Activated CD4-positive, alpha-beta memory T cell treated with anti-CD3 and anti-CD28 coated beads for 36 hours (primary cell): ENCODE measurements at places on chromosomes 3 and 15. TPM values are rescaled to one million over a fixed set of nuclear protein-coding genes. Genes with fewer than 3 reads are reported as not detected.

GRCh38 chr3:76352511-76353284 is 567.3 kb upstream of the ZNF717 start:
- DNase-seq: no peak

- no peak for DNase-seq
Observed at GRCh38 chr3:170739410-170739809, 130.6 kb downstream of the RPL22L1 start.

- DNase-seq: no peak
Observed at GRCh38 chr15:28948036-28948435, 62.3 kb downstream of the APBA2 start.

- no peak for DNase-seq
Observed at GRCh38 chr3:131903988-131904415, 130.8 kb downstream of the CPNE4 start.

DNA sequence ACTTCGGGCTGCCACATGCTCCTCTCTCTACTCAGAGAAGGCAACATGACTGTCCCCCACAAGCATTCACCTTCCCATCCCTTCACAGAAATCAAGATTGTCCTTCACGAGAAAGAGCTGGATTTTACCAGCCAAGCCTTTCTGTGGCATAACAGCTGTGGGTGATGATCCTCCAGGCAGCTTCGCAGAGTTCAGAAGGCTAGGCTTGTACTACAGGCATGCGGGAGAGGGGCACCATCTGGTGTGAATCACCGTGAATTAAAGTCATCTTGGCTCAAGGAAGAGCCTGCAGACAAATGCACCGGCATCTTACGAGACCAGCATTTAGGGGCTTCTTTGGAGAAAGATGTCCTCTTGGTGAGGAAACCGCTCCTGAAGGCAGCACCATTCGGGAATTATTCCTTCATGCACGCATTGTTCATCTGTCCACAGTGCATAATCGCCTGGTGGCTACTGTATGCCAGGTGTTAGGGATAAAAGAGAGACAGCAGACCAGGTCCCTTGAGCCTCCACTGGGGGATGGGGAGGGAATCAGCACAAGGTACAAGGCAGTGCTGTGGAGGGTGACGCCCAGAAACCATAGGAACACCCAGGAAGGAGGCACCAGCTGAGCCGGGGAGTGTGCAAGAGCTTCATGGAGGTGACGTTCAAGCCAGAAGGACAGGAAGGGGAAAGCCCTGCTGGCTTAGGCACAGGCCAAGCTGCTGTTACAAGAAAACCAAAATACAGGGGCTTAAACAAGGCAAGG is 108.6 kb downstream of the TMEM266 start:
- no peak for DNase-seq

DNA sequence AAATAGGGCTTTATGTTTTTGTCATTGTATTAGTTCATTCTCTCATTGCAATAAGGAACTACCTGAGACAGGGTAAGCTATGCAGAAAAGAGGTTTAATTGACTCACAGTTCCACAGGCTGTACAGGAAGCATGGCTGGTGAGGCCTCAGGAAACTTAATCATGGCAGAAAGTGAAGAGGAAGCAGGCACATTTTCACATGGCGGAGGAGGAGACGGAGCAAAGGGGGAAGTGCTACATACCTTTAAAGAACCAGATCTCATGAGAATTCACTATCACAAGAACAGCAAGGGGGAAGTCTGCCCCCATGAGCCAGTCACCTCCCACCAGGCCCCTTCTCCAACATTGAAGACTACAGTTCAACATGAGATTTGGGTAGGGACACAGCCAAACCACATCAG is 25.6 kb downstream of the CEP63 start:
- DNase-seq: no peak

GRCh38 chr3:89395996-89396395 is 288.6 kb downstream of the EPHA3 start:
- no peak for DNase-seq

DNA sequence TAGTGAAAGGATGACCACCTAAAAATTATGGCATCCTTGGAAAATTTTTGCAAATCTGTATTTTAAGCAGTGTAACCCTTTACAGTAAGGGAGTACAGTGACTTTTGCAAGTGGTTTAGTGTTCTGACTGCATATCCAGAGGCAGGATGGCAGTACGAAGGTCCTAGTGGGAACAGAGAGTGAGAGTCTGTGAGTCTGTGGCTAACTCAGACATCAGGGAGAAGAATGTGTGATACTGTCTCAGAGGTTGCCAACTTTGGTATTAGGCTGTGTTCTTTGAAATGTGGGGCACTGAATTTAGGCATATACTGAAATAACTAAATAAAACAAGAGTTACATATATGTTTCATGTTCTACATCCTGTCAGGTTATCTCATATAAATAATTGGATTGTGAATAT is 25.7 kb downstream of the PRKCI start:
- no peak for DNase-seq

GRCh38 chr3:93988283-93988682 is 8.3 kb downstream of the ARL13B start:
- DNase-seq: no peak

GRCh38 chr3:39025222-39025970 is 26.3 kb downstream of the SCN11A start:
- no peak for DNase-seq

DNA sequence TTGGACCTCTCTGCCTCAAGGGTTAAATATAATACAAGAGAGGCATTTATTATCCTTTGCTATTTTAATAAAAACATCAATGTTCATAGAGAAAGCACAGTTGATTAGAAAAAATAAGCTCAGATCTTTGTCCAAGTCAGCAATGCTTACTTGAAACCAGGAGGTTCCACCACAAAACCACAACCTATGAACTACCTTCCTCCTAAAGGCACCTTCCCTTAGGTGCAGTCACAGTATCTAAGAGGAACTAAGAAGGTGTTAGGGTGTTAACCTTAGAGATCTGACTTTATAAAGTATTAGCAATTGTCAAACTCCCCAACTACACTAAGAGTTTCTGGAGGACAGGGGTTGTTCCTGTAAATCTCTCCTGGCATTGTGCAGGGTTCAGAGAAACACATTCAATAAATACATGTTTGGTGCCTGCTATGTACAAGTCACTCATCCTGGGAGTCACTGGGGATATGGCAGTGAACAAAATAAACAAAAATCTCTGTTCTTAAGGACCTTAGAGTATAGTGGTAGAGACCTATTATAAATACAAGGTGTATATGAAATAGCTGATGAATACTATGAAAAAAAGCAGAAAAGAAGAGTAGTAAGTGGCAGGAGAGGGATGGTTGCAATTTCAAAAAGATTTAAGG is 208.6 kb downstream of the NFKBIZ start:
- no peak for DNase-seq

- no peak for DNase-seq
Observed at GRCh38 chr3:166685246-166685645, 694.9 kb downstream of the ZBBX start.

- no peak for DNase-seq
Observed at GRCh38 chr3:30578479-30578878, 27.9 kb upstream of the TGFBR2 start.

GRCh38 chr15:31342381-31342780 is 15.7 kb downstream of the KLF13 start:
- DNase-seq: no peak

DNA sequence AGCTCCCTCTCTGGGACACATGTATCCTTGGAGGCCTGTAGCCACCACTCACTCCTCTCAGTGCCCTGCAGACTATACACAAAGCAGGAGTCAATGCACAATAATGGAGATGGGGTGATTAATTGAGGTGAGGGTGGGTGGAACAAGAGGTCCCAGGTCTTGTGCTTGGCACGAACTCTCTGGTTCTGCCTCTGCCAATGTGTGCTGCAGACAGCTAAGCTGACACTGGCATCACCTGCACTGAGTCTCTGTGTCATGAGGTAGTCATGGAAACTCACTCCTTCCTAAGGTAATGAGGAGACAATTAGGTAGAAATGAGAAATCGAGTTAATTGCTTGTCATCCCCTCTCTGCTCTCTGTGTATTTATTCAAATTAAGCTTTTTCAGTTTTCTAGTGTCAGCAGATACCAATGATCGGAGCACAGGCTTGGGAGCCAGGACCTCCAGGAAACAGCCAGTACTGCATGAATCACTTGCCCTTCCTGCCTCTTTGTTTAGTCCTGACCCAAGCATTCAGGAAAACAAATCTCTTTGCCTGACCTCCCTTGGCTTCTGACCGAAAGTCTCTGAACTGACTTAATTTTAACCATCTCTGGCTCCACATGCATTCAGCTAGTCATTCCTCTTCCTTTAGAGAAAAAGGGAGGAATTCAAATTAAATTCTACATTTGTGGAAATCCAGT is 56.7 kb downstream of the DRD3 start:
- DNase-seq: no peak

DNA sequence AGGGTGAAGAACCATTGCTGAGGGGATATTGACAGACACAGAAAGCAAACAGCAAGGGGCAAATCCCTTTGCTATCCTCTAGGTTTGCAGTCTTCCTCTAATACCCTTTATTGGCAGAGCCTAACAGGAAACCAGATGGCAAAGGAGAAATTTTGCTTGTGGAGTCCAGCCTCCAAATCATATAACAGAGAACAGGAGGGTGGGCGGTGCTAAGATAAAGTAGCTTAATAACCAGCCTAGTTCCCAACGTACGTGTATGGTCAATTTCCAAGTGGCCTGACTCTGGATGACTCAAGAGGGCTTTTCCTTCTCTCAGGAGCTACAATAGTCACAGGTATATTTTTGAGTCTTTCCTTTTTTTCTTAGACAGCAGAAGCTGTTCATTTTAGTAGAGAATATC is 404.5 kb downstream of the PDCD6IP start:
- no peak for DNase-seq

DNA sequence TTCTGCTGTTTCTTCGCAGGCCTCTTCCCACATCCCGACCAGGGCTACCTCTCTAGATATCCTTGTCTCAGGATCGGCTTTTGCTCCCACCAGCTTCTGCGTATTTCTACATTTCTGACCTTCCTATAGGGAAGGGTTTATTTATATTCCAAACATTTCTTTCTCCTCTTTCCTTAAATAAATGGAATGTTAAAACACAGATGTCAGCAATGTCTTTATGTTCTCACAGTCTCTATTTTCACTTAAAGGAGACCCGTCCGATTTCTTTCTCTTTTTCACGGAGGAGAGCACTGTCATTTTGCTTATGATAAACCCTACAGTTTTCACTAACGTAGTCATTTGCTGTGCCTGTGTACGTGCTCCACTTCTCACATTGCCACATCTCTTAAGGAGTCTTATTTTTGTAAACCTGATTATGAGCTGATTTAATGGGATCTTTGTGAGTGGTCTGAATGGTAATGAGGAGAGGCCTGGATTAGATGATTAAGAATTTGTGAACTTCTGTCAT is 630 bp downstream of the KIF15 start:
- DNase-seq: no peak

GRCh38 chr15:70054884-70055387 is 42.8 kb downstream of the TLE3 start:
- no peak for DNase-seq

DNA sequence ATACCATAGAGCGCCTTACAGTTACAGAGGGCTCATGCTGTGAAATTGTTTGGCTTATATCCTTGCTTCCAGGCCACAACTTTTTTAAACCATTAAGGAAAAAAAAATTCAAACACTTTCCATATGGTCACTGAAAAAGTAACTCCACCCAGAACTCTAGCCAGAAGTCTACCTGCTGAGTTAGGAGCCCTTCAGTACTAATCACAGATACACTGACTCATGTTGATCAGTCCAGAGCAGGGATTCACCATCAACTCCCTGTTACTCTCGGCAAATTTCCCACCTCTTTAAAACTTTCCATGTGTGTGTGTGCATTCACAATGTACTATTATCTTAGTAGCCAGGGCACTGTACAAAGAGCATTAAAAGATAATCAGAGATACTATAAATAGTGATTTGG is 372.8 kb downstream of the MAGI1 start:
- no peak for DNase-seq

DNA sequence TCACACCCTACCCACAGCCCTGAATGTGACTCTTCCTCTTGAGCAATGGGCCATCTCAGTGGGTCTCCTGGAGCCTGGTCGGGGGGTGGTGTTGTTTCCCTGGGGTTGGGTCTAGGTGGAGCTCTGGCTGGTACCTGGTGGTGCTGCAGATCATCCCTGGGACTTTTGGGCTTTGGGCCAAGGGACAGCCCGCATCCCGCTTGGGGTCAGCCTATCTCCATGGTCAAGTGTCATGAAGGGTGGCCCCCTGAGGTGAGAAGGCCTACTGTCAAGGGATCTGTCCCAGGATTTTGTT is 202.0 kb downstream of the UBE3A start:
- DNase-seq: no peak

- DNase-seq: no peak
Observed at GRCh38 chr15:61403884-61404283, 174.8 kb upstream of the RORA start.

DNA sequence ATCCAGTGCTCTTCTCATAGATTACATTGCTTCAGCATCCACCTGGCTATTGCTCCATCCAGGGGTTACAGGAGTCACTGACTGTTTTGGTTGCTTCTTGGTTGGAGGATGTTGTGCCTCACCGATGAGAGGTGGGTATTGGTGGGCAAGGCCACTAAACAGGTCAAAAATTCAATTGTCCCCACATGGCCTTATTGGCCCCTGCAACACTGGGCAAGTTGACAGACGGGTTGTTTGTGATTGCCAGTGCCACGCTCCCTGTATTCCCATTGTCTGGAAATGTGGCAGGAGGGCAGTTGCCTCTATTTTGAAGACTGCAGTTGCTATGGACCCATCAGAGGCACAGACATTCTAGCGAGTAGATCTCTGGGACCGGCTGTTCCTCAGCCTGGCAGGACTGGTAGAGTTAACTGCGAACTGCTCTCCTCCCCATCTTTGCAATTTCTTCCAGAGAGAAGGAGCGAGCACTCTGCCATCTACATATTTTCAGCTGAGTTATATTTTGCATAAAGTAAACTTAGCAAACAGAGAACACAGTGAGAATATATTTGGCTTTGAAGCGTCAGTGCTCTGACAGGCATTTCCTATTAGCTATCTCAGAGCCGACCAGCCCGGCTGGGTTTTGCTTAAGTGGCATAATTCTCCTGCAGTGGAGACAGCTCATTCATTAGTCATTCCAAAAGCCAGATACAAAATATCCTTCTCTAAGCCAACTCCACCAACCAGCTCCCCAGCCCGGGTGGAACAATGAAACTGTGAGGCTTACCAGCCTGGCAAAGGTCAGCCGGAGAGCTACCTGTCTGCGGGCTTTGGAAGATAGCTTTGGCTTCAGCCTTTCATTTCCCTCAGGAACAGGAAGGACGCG is 26.0 kb upstream of the MAGEF1 start:
- no peak for DNase-seq

The HDC gene
- 0.55 TPM for total RNA-seq

The GATA2 gene
- not detected for total RNA-seq

The ZNF385D gene
- not detected for total RNA-seq

The RLBP1 gene
- not detected for total RNA-seq

The MSL2 gene
- total RNA-seq: 38.5 TPM

The FOXB1 gene
- total RNA-seq: 1.5 TPM

The SIDT1 gene
- total RNA-seq: 11.3 TPM

The FBXW12 gene
- not detected for total RNA-seq
